ENCODE measurements at places on chromosomes 6 and 20.

- no peak for DNase-seq
These were observed 150.6 kb upstream of the AGPAT4 start for GRCh38 chr6:161424421-161424820.

- DNase-seq: no peak
These were observed 20.5 kb downstream of the NPEPL1 start for GRCh38 chr20:58712806-58713731.

DNA sequence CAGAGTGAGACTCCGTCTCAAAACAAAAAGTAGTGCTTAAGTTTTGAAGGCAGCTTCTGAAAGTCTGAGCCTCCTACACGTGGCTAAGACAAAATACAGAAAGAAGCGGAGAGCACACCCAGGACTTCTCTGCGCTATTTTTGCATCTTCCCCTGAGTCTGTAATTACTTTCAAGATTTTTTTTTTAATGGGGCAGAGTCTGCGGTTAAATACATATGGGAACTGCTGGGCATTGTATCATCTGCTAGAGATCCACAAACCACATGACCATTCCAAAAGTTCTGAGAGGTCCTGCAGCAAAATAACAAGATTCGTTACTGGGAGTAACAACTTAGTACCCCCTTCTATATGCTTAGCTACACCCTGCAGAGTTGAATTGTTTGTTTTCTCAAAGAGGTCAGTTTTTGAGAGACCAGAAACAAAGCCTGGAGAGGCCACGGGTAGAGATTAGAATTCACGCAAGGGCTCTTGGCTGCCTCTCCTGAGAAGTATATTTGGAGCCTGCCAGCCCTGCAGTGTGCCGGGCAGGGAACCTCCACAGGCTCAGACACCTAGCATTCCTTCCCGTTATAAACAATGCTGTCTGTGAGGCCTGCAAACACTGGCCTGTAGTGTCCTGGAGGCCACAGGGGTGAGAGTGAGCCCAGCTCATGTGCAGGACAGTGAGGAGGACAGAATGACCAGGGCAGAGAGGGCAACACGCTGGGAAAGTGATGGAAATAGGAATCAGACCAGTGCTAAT lies 48.2 kb upstream of the FAM50B start:
- no peak for DNase-seq

- DNase-seq: no peak
These were observed 480.2 kb upstream of the SPTLC3 start for GRCh38 chr20:12528591-12529041.

- DNase-seq: no peak
These were observed 131.3 kb upstream of the EDN1 start for GRCh38 chr6:12158686-12159415.

DNA sequence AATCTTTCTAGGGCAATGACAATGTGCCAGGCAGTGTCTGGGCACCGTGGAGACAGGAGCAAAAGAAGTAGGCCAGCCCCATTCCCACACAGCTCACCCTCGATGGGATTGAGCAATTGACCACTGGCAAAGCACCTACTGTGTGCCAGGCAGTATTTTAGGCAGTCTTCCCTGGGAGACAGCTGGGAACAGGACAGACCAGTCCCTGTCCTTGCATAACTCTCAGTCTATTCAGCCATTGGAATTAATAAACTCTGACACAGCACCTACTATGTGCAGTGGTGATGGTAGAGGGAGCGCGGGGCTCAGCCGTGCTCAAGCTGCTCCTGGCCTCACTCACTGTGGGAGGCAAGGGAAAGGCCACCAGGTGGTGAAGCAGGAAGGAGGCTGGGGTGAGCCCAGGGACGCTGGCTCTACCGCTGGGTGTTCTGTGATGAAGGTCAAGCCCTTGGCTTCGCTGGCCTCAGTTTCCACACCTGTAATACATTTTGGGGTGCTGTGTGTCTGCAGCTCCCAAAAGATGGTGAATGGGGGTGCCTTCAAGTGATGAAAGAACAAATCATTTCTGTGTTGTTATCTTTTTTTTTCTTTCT lies 122.3 kb upstream of the PMEPA1 start:
- DNase-seq: no peak

DNA sequence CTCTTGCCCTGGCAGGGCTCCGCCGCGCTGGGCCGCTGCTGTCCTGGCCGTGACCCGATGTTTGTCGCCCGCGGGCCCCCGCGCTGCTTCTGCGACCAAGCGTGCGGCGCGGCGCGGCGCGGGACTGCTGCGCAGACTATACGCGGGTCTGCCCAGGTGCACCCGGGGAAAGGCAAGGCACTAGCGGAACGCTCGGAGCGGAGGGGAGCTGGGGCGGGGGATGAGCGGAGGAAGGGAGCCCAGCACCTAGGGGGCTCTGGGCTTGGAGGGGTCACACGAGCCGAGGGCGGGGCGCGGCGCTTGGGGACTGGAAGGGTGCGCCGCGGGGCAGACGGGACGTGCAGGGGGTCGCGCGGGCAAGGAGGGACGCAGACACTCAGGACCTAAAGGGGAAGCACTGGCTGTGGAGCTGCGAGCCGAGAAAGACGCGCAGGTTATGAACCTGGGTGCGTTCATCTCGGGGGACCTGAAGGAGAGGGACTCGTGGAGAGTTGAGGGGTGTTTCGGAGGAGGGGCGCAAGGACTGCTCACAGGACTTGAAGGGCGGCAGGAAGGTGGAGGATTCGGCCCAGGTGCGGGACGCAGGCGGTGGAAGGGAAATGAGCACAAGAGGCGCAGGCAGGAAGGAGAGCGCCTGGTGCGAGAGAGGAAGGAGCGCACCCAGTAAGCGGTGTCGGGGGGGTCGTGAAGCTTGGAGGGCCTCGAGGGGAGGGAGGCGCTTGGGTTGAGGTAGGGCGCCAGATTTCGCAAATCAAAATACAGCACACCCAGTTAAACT lies 40.8 kb upstream of the ZNFX1 start:
- DNase-seq: peak; percentile 5

DNA sequence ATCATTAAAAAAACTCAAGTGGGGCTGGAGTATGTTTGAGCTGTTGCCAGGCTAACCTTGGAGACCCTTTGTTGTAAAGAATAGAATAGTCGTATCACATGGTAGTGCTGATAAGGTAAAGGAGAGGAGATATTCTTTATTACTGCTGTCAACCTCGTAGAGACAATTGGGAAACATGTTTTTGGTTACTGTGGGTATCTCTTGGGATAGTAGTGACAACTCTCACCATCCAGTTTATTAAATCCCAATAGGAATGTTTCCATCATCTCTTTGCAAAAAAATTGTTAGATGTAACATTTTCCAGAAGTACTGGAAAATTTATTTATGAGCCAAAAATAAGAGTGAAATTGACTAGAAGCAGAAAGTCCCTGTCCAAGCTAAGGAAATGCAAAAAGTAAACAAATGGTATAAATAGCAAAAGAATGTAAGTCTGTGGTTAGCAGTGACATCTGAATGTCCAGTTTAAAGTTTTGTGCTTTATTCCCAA lies 829.3 kb upstream of the CITED2 start:
- no peak for DNase-seq

GRCh38 chr6:62640749-62641148 lies 354.7 kb upstream of the KHDRBS2 start:
- DNase-seq: no peak

- no peak for DNase-seq
These were observed 173.5 kb downstream of the SLC35F1 start for GRCh38 chr6:118080547-118080946.

DNA sequence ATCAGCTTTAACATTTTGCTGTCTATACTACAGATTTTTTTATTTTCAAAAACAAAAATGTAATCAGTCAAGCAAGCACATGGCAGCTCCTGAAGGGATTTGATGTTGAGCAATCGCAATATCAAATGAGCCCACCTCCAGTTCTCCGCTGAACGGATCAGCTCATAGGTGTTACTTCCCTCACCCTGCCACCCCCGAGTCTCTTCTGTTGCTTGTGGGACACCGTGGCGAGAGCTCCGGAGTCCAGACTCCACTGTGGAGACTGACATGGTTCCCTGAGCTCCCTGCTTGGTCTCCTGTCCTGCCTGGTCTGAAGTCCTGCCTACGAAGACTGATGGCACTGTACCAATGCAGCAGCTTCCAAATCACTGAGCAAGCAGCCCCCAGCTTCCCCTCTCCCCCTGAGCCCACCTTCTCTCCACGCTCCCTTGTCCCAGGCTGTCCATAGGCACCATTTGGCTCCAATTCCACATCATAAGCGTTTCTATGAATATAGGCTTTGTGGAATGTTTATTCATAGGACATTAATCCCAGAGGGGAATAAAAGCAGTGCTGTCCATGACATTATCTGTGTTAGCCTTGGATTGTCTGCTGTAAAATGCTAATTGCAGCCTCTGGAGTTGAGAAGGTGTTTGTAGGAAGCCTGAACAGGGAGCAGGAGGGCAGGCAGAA lies 162.2 kb downstream of the LY86 start:
- DNase-seq: no peak

GRCh38 chr20:13913131-13913530 lies 77.3 kb downstream of the SEL1L2 start:
- DNase-seq: no peak

- DNase-seq: no peak
These were observed 169.1 kb downstream of the ERMARD start for GRCh38 chr6:169920359-169921020.

GRCh38 chr6:127486934-127487333 lies 27.7 kb upstream of the KIAA0408 start:
- DNase-seq: no peak

DNA sequence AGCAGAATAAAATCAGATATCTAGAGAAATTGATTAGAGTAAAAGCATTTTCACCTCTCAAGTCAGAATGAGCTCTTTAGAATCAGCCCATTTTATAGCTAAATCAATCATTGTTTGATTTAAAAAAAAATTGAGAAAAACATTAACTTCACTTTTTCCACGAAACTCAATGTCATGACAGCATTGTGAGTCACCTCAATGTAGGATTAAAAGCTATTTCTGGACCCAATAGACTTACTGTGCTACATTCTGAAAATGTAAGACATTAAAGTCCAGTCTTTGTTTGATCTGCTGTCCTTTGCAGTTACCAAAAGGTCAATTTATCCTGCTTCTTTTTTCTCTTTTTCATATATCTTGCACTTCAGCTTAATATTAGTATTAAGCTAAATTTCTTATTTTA lies 519.4 kb upstream of the ZNF337 start:
- no peak for DNase-seq

DNA sequence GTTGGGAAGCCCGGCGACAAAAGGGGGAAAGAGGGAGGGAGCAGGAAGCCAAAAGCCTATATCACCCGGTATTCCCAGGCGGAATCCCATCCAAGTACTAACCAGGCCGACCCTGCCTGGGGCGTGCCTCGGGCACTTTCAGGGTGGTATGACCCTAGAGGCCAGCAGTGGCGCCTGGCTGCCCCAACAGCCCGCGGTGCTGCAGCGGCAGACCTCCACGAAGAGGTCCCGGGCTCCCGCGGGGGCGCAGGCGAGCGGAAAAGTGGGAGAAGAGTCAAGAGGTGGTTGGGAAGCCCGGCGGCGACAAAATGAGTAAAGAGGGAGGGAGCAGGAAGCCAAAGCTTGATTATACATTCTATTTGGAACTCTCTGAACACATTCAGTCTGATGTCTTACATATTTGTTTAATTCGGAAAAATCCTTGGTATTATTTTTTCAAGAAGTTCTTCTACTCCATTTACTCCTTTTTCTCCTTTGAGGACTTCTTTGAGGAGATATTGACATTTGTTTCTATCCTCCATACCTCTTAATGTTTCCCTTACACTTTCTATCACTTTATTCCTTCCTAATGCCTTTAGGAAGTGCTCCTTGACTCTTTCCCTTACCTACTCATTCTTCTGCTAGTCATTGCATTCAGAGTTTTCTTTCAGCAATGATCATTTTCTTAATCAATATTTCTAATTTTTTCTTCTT lies 11.5 kb downstream of the TREML4 start:
- no peak for DNase-seq

GRCh38 chr6:137944793-137945498 lies 77.9 kb downstream of the TNFAIP3 start:
- DNase-seq: no peak

- no peak for DNase-seq
These were observed 72.9 kb downstream of the TSBP1 start for GRCh38 chr6:32298632-32299336.

DNA sequence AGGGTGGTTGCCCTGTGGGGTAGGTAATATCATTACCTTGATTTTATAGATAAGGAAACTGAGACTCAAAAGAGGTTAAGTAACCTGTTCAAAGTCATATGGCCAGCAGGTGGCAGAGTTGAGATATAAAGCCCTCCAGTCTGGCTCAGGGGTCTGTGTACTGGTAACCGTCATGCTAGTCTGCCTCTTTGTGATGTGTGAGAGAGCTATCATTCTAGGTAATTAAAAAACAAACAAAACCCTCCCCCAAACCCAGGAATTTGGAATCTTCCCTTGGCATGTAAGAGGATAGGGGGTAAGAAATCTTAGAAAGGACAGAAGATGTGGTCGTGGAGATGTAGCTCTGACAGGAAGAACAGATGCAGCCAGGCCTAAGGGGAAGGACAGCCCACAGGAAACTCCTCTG lies 206.0 kb downstream of the CDC5L start:
- DNase-seq: peak; percentile 48

- DNase-seq: no peak
These were observed 712.0 kb upstream of the NRSN1 start for GRCh38 chr6:23414051-23414445.

DNA sequence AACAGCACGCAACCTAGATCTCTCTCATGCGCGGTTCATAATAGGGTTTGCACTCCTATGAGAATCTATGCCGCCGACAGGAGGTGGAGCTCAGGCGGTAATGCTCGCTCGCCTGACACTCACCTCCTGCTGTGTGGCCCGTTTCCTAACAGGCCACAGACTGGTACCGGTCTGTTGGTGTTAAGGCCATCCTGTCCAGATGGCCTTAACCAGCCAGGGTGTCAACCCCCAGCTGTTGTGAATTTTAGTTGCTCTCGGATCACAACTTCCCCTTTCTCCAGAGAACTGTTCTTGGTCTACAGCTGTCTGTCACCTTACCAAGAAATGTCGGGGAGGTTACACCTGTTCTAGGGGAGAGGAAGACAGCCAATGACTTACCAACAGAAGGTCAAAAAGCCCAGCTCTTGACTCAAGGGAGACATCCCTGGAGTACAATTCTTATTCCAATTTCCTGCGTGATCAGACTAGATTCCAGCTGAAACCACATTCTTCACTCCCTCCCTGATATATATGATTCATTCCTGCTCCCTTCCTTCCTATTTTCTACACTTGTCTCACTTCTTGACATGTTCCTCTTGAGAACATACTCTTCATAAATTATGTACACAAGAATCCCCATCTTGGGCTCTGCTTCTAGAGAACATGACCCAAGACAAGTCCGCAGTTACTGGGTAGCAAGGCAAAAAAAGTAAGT lies 23.1 kb upstream of the DNAAF9 start:
- no peak for DNase-seq
